ENCODE measurements at places on chromosomes 1 and 21. TPM values are rescaled to one million over a fixed set of nuclear protein-coding genes. Genes with fewer than 3 reads are reported as not detected.
A peak's percentile ranks its signal among the peaks of the same experiment; 100 is the strongest.

- DNase-seq, result no peak
Observed at GRCh38 chr21:45496968-45497845, 45.0 kb downstream of the SLC19A1 start.

GRCh38 chr1:236502972-236503639, 20.7 kb upstream of the LGALS8 start:
- DNase-seq, result peak; percentile 78

GRCh38 chr21:36765229-36765628, 66.3 kb downstream of the SIM2 start:
- peak; percentile 42 for DNase-seq

DNA sequence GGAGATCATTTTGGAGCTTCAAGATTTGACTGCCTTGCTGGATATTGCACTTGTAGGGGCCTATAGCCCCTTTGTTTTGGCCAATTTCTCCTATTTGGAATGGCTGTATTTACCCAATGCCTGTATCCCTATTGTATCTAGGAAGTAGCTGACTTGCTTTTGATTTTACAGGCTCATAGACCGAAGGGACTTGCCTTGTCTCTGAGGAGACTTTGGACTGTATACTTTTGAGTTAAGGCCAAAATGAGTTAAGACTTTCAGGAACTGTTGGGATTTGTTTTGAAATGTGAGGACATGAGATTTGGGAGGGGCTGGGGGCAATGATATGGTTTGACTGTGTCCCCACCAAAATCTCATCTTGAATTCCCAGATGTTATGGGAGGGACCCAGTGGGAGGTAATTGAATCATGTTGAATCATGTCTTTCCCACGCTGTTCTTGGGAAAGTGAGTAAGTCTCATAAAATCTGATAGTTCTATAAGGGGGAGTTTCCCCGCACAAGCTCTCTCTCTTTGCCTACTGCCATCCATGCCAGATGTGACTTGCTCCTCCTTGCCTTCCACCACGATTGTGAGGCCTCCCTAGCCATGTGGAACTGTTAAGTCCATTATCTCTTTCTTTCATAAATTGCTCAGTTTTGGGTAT, 276.1 kb downstream of the LMX1A start:
- no peak for DNase-seq

DNA sequence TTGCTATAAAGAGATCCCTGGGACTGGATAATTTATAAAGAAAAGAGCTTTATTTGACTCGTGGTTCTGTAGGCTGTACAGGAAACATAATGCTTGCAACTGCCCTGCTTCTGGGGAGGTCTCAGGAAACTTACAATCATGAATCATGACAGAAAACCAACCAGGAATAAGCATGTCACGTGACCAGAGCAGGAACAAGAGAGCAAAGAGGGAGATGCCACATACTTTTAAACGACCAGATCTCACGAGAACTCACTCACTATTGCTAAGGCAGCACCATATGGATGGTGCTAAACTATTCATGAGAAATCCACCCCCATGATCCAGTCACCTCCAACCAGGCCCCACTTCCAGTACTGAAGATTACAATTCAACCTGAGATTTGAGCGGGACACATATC, 49.8 kb upstream of the RCC1 start:
- peak; percentile 83 for DNase-seq

DNA sequence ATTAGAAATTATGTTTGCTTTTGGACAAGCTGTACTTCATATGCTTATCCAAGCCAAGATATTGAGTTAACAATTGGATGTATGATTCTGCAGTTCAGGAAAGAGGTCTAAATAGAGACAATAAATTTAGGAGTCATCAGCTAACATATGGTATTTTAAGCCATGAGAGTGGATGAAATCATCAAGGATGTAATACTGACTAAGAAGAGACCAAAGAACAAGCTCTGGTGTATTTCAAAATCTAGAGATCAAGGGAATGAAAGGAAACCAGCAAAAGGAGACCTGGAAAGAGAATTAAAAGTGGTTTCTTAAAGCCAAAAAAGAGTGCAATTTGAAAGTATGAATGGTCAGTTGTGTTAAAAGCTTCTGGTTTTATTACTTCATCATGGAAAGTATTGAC, 183.6 kb upstream of the BEND5 start:
- DNase-seq, result no peak

DNA sequence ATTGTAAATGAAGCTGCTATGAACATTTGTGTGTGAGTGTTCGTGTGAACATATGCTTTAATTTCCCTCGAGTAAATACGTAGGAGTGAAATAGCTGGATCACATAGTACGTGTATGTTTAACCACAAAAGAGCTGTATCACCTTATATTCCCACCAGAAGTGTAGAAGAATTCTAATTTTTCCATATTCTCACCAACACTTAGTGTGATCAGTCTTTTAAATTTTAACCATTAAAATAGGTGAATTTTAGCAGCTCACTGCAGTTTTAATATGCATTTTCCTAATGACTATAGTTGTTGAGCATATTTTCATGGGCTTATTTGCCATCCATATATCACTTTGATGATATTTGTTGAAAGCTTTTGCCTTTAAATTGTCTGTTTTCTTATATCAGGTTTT, 741.2 kb downstream of the PTPRU start:
- DNase-seq, result no peak

GRCh38 chr1:214552174-214552608, 789 bp upstream of the PTPN14 start:
- peak; percentile 64 for DNase-seq

DNA sequence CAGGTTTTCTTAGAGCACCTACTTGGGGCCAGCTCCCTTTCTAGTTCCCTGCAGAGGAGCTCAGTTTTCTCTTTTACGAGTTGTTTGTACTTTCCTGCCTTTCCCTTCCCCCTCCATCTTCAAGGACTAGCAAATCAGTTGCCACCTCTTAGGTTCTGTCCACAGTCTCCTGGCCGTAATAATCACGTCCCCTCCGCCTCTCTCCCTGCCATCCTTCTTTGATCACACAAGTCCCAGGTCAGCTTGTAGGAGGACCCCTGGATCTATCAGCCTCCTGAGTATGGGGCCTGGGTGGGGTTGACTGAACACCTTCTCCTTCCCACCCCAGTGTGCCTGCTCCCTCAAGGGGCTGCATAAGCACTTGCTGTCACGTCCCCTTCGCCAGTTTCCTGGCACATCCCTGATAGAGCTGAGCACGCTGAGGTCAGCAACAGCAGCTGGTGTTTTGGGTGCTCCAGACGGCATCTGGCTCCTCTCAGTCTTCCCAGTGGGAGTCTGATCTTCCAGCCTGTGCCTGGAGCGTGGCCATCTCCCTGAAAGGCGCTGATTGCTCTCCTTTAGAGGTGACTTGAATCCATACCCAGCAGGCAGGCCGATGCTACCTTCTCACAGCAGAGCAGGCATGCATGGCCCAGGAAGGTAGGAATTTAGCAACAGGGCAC, 216.1 kb upstream of the TMEM51 start:
- no peak for DNase-seq

- DNase-seq, result no peak
Observed at GRCh38 chr1:109521002-109521951, 11.8 kb upstream of the AMIGO1 start.

DNA sequence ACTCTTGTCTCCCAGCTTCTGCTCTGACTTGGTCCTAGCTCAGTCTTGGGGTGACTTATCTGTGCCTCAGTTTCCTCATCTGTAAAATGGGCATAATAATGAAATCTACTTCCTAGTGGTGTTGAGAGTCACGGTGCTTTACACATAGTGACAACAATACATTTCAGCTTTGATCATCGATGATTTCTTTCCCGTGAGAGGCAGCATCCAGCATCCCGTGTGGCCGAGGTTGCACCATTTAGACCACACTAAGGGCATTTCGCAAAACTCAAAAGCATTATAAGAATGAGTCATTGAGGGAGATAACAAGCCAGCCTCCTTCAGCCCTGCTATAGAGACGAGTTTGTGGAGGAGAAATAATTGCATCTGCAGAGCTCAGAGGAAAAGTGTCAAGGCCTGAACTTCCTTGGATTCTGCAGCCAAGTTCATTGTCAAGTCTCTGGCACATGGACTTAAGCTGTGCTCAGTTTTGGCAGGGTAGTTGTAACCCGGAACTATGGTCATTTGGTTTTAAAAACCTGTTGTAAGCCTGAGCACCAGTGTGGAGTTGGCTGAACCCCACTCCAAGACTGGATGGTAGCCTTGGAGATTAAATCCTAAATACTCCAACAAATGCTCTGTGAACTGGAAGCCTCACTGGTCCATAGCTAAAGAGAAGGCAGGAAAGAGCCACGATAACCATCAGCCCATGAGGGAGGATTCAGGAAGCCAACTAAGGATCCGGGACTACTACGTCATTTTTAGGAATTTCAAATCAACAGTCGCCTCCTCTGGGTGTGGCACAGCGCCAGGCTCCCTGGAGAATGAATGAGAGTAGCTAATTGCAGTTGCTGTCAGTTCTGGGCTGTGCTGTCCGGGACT, 64.2 kb downstream of the TCP10L start:
- DNase-seq, result peak; percentile 97

DNA sequence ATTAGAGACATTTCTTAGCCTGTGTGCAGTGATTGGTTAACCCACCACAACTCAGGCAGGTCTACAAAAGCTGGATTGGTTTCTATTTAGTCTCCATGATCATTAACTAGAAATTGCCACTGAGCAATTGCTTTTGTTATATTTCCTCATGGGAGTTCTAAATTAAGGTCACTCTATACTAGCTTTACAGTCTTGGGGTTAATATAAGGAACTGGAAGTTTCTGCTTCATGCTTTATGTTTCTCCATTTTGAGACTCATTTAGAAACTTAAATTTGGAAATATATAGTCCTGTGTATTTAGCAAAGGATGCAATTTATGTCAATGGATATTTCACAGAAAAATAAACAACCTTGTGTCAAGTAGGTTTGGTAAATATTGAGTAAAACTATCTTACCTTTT, 137.5 kb downstream of the HLX start:
- no peak for DNase-seq

DNA sequence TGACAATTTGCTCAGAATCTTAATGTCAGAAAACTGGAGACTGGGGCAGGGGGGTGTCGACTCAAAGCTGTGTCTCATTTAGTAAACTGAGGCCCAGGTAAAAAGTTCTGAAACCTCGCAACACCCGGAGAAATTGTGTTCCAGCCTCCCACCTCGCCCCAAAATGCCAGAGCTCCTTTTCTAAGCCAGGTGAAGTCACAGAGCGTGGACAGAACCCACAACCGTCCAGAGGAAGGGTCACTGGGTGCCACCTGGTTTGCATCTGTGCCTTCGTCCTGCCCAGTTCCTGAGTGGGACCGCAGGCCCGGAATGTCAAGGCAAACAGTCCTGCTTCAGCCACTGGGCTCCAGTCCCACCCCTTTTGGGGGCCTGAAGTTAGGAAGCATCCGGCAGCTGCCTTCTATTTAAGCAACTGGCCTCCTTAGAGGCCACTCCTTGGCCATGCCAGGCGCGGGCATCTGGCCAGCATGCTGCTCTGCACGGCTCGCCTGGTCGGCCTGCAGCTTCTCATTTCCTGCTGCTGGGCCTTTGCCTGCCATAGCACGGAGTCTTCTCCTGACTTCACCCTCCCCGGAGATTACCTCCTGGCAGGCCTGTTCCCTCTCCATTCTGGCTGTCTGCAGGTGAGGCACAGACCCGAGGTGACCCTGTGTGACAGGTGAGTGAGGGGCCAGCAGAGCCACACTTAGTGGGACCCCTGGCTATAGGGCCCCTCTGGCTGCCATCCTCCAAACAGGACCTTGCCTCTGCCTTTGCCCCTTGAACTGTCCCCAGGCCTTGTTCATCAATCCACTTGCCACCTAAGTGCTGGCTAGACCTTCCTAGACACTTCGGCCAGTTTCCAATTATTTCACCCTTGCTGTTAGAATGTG, at the start of gene TAS1R1:
Gene TAS1R1, plus strand, starts transcription at position 401 of the 872 bp plus-strand sequence. Its CDS starts 67 bp downstream, at position 468.
- no peak for DNase-seq

- DNase-seq, result peak; percentile 66
Observed at GRCh38 chr1:108896146-108897145, 19.7 kb downstream of the GPSM2 start.

DNA sequence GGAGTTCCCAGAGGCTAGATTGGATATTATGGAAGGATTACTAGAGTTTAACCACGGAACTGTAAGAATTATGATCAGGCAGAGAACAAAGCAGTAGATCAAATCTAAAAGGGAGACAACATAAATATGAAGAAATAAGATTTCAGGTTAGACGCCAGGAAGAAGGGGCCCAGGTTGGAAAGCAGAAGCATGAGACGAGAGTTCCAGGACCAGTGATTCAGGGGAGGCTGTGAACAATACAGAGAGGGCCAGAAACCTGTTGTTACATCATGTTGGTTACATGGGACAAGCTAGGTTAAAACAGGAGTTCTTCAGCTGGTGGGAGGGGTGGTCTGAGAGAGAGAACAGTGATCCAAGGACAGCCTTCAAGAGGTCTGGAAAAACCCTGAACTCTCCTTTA, 128.4 kb upstream of the MROH9 start:
- DNase-seq, result no peak

GRCh38 chr1:65230731-65231481, 78.4 kb upstream of the DNAJC6 start:
- DNase-seq, result no peak

DNA sequence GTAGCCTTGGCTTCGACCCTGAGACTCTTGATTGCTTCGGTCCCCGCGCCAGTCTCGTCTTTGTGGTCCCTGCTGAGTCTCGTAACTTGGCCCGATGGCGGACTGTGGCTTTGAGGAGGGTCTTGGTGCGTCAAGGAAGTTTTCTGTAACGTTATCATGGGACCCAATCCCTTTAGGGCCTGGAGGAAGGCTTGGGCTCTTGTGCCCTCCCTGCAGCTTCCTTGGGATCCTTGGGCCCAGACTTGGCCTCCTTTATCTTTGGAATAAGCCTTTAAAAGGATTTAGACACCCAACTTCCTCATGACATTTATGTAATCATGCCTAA, 371 bp downstream of the ZMPSTE24 start:
- DNase-seq, result peak; percentile 23

DNA sequence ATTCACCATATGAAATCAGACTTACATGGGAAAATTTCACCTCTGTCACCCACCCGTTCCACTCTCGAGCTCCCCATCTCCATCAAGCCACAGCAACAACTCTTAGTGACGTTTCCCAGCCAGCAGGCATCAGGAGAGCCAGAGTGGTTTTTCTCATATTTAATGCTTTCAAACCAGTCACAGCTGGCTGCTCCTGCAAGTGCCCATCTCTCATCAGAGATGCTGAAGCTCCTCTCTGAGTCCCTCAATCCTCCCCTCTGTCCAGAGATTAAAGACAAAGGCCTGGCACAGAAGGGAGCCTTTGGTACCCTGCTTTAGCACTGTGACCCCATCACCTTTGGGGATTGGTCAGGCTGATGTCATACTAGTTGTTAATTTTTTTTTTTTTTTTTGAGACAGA, 277.3 kb downstream of the DNM3 start:
- DNase-seq, result no peak

GRCh38 chr1:154775621-154776605, 94.2 kb downstream of the KCNN3 start:
- no peak for DNase-seq

GRCh38 chr1:70442490-70442889, 31.4 kb downstream of the CTH start:
- no peak for DNase-seq

- DNase-seq, result no peak
Observed at GRCh38 chr1:204025917-204026707, 46.8 kb upstream of the SOX13 start.

Gene SYNC
- 103 TPM for total RNA-seq

Gene PRUNE1
- 8.6 TPM for total RNA-seq

Gene SNX7
- 24.4 TPM for total RNA-seq

Gene ADGRB2
- total RNA-seq, result 2.2 TPM

Gene BRDT
- total RNA-seq, result not detected

Gene OR2C3
- total RNA-seq, result not detected

Gene LRRC52
- total RNA-seq, result not detected

Gene HCRTR1
- total RNA-seq, result not detected

Gene SZT2
- 9.7 TPM for total RNA-seq

Gene ATP5PF
- 74.7 TPM for total RNA-seq

Gene FNBP1L
- total RNA-seq, result 24.4 TPM

Gene GBP6
- not detected for total RNA-seq

Gene PADI4
- total RNA-seq, result not detected

Gene FAM72D
- 0.72 TPM for total RNA-seq

Data from IMR-90 (cell line).